ENCODE measurements at places on chromosomes 16 and 17.

DNA sequence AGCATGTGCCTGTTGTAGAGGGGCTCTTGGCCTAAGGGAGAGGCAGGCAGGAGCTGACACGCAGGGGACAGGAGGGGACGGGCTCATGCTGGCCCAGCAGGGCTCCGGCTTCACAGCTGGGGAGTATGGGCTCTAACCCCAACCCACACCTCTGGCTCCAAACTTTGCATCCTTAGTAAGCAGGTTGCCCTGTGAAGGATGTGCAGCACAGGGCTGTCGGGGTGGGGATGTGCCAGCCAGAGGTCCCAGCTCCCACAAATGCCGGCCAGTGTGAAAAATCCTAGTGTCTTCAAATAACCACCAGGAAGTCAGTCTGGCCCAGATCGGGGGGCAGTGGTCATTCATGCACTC, 14.0 kb upstream of the FAM83G start:
- DNase-seq: no peak

- DNase-seq: no peak
Measured at GRCh38 chr17:29954405-29954804, 13.0 kb downstream of the EFCAB5 start.

DNA sequence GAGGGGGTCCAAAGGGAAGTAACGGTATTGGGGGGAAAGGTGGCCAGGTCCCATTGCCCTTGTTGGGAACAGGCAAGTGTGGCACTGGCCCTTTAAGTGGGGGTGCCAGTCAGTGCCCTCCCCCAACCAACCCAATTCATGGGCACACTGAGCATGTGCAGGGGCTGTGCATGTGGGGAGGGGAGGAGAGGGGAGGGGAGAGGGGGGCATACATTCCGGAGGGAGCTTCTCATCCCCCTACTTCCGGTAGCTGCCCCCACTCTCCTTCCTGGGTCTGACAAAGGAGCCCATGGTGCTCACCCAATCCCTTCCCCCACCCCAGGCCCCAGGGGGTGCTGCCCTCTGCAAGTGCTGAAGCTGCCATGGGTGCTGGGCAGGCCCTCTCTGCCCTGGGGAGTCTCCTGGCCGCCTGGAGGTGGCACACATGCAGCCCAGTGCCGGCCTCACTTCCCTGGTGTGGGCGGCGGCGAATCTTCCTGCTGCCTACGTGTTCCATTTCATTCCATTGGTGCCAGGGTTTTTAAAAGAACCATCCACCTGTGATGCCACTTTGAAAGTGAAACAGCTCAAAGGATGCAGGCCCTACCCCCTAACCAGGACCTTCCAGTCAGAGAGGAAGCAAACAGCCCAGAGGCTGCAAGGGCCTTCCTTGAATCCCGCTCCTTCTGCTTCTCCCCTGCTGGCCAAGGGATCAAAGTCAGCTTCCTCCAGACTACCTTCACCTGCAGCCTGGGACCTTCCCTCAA, 11.0 kb downstream of the HEXIM2 start:
- DNase-seq: no peak

DNA sequence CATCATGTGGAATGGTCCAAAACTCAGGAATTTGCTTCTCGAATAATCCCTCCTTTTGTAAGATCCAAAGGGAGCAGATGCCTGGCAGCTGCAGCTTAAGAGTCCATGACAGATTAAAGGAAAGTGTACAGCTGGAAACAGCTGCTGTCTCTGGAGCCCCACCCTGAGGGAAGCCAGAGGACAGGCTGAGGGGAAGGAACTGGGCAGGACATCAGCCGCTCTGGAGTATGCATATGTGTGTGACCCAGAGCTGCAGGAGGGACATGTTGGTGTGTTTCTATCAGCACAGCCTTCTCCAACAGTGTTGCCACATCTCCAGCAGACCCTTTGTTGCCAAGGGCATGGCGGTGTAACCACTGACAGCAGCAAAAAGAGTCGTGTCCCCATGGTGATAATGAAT, 46.2 kb downstream of the CYB561 start:
- no peak for DNase-seq

DNA sequence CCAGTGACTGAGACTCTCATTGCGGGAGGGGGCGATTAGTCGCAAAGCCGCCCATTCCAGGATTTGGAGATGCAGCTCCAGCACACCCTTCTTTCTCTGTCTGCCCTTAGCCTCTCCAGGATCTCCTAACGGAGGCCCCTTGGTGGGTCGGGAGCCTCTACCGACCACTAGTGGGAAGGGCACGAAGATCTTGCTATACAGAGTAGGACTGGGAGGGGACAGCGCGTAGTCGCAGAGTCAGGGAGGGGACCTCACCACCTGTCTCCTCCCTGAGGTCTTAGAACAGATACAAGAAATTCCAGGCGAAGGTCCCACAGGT, 588 bp upstream of the SMTNL2 start:
- no peak for DNase-seq

DNA sequence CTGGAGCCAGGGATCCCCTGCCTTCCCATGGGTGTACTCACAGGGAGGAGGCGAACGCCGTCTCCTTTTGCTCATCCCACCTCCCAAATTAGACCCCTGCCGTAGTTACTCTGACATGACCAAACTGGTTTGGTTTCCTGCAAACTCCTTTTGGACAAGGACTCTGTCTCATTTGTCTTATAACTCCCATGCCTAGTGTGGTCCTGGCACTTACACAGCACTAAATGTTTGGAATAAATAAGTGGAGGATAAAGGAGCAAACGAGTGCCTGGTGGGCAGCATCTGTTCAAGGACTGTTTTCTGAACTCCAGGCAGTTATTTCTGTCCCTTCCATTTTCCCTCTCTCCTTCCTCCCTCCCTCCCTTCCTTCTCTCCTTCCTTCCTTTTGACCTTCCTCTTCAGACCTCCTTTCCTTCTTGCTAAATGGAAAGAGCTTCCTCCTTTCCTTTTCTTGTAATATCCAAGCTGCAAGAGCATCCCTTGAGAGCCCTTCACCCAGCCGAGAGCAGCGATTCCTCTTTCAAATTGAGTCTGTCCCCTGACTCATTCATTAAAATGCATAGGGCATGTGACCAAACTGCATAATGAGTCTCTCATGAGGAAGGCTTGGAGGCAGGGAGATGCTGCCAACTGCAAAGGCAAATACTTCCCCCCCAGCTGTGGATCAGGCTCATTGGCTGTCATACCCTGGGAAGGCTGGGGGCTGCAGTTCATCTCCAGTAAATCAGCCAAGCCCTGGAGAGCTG, 36.8 kb downstream of the CHD9 start:
- peak; percentile 79 for DNase-seq

- DNase-seq: no peak
Measured at GRCh38 chr16:46715769-46716305, 26.4 kb downstream of the ORC6 start.

DNA sequence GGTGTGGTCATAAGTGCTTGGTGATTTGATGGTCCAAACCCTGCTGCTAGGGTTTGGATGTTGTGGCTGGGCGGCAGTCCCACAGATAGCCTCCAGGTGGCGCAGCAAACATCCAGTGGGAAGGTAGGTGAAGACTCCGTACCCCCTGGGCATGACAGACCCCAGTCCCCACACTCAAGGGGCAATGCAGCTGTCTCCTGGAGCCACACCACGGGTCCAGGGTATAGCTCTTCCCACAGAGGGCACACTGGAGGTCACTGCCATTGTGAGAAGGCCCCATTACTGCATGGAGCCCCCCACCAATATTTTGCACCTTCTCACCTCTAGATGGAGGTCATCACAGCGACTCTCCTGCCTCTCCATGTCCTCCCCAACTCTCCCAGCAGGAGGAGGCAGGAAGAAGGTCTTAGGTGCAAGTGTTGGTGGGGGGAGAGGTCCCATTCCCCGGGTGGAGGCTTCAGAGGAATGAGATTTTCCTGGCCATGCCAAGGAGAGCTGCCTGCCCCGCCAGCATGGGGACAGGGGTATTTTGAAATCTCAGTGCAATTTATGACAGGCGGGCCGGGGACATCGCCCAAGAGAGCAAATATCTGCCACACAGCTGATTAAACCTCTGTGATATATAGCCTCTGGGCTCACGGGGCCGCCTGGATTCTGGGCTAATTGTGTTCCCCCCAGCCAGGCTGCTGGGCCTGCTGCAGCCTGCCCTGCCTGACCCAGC, 17.1 kb upstream of the C17orf113 start:
- peak; percentile 20 for DNase-seq

DNA sequence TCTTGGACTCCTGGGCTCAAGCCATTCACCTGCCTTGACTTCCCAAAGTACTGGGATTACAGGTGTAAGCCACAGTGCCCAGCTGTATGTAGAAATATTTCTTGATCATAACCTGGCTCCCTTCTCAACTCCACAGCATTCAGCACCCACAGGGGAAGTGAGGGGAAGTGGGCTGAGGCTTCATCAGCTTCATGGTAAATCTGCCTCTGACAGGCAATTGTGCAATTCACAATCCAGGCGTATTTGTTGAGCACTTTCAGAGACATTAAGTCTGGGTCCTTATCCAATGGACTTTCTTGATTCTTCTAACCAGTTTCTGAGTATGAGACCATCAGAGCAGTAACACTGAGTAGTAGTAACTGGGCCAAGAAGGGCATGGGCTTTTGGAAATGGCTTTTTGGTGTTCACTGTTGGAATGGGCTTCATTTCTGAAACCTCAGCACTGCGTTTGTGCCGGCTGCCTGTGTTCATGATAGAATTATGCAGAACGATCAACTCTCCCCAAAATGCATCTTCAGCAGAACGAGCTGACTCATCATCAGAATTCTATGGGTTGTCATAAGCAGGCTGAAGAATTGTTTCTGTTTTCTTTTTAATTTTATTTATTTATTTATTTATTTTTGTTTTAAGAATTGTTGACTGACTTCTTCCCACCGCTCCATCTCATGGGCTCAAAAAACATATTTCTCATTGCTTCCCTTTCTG, 28.9 kb downstream of the FAM20A start:
- no peak for DNase-seq

GRCh38 chr17:78679495-78680395, 102.3 kb downstream of the CYTH1 start:
- no peak for DNase-seq

- no peak for DNase-seq
Measured at GRCh38 chr17:50364061-50364458, 8.9 kb downstream of the MRPL27 start.

DNA sequence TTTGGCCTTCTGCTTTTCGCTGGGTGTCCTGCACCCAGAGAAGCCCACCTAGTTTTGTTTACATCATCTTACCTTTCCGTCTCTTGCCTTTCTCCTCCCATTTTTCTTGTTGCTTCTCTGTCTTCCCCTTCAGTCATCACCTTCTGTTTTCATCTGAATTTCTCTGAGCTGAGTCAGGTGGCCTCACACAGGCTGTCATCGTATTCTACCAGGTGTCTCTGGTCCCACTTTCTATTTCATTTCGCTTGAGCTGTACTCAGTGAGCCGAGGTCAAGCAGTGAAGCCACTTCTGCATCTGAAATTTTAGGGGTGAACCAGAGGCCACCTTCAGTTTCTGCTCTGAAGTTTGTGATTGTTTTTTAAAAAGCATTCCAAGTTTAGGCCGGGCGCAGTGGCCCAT, 9.7 kb downstream of the CRAMP1 start:
- no peak for DNase-seq

- DNase-seq: no peak
Measured at GRCh38 chr17:5821803-5822202, 237.5 kb upstream of the NLRP1 start.

DNA sequence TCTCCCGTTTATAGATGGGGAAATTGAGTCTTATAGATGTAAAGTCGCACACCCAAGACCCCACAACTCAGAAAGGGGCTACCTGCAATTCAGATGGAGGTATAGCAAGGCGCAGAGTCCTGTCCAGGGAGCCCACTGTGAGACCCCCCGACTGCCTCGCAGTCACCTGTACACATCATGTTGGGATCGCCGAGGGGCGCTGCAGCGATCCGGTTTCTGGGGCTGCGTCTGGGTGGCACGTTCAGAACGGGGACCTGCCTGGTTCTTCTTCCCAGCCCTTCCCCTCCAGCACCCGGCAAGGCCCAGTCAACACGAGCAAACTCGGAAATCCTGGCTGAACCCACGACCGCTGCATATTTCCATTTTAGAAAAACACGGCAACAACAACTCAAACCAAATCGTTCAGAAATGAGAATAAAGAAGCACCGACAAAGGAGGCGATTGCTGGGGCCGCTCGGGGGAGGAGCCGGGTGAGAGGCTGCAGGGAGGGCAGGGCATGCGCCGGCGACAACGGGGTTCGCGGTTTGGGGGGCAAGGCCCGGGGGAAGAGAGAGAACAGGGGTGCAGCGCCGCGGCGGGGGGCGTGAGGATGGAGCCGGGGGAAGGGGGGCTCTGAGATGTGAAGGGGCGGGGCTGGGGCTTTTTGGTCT, 643 bp downstream of the HSDL1 start:
- DNase-seq: no peak
